ENCODE measurements at places on chromosomes 11 and 22.

DNA sequence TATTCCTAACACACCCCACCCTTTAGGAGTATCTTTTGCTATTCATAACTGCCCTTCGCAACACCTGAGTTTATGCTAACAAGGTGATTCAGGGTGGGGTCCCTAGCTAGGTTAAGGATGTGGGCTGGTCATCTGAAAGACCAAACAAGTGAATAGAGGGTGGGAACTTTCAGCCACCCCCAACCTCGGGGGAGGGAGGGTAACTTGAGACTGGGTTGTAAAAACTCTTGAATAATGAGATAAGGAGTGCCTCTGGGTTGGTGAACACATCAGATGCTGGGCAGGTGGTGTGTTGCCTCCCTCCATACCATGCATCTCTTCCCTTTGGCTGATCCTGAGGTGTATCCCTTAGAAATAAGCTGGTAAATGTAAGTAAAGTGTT lies 111.5 kb downstream of the SWAP70 start:
- no peak for DNase-seq

DNA sequence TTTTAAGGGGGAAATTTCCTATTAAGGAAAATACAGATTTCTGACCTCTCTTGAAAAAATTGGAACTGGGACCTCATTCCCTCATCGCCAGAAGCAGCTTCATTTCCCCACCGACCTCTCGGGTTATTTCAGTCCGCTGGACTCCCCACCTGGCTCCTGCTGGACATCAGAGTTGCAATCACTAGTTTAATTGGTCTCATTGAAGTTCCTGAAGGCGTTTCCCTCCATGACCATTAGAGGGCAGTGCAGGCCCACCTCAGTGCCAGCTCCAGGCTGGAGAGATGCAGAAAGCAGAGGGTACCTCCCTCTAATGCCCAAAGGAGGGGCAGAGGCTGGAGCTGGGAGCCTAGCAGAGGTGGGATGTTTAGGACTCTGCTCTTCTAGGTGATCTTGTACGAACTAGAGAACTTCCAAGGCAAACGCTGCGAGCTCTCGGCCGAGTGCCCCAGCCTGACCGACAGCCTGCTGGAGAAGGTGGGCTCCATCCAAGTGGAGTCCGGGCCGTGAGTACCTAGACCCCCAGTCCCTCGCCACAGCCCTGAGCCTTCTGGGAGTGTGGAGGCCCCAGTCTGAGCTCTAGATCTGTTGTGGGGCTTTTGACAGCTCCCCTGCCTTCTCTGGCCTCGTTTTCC lies 2.7 kb downstream of the CRYBB3 start:
- peak; percentile 35 for DNase-seq

- DNase-seq = no peak
Observed at GRCh38 chr11:17368551-17368950, 17.0 kb downstream of the NCR3LG1 start.

- no peak for DNase-seq
Observed at GRCh38 chr11:11789735-11790369, 51.9 kb upstream of the USP47 start.

GRCh38 chr11:130076778-130077481 lies 7.2 kb downstream of the APLP2 start:
- DNase-seq = no peak

- DNase-seq = no peak
Observed at GRCh38 chr11:507727-508515, 879 bp upstream of the RNH1 start.

DNA sequence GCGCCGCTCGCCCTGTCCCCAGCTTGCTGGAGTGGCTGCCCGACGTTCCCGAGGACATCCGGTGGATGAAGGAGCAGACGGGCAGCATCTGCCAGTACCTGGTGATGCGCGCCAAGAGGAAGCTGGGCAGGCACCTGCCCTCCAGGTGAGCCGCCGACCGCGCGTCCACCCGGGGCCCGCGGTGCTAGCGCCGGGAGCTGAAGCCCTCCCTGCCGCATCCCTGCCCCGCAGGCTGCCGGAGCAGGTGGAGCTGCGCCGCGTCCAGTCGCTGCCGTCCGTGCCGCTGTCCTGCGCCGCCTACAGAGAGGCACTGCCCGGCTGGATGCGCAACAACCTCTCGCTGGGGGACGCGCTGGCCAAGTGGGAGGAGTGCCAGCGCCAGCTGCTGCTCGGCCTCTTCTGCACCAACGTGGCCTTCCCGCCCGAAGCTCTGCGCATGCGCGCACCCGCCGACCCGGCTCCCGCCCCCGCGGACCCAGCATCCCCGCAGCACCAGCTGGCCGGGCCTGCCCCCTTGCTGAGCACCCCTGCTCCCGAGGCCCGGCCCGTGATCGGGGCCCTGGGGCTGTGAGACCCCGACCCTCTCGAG lies 3.3 kb upstream of the CRACR2B start:
- DNase-seq = no peak

Data from stimulated activated CD8-positive, alpha-beta memory T cell treated with anti-CD3 and anti-CD28 coated beads, Interleukin-4, amount 100 ng/mL, for 24 hours (primary cell).